ENCODE measurements at places on chromosomes 1 and 21.

DNA sequence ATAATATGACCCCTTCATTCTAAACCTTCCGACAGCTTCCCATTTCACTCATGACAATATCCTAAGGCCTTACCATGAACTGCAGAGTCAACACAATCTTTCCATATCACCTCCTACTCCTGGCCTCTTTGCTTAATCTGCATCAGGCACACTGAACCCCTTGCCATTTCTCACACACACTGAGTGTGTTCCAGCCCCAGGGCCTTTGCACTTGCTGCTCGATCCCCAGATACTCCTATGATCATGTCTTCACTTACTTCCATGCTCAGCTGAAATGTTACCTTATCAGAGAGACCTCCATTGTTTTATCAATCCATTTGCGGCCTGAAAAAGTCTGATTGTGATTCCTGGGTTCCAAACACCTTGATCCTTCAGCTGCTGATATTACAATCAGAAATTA lies 47.0 kb downstream of the ETS2 start:
- no peak for DNase-seq

GRCh38 chr1:15180189-15180588 lies 26.6 kb downstream of the TMEM51 start:
- DNase-seq, result no peak

GRCh38 chr21:29343519-29343918 lies 44.8 kb downstream of the BACH1 start:
- no peak for DNase-seq

DNA sequence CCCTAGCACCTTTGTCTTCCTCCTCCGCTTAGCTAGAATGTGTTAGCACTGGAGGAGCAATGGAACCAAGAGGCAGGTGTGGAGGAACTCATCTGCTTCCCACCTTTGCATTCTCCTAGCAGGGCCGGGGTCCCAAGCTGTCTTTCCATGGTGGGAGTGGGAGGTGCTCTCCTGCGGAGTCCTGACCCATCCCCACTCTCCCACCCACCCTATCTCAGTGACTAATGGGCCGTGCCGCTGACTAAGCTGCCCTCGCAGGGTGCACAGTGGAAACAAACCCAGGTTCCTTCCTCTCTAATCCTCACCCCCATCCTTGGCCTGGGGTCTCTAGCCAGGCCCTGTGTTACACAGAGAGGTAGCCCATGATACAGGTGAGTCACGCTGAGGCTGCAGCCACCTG lies 177.5 kb downstream of the HIVEP3 start:
- peak; percentile 52 for DNase-seq

DNA sequence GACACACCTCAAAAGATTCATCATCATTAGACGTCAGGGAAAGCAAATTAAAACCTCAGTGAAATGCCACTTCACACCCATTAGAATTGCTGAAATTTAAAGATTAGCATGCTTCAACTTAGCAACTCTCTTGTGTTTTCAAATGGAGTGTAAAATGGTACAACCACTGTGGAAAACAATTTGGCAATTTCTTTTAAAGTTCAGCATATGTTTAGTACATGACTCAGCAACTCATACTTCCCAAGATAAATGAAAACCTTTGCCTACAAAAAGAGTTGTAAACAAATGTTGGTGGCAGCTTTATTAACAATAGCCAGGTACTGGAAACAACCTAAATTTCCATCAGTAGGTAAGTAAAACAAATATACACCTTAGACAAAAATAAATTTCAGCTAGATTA lies 42.7 kb downstream of the ST3GAL3 start:
- no peak for DNase-seq

DNA sequence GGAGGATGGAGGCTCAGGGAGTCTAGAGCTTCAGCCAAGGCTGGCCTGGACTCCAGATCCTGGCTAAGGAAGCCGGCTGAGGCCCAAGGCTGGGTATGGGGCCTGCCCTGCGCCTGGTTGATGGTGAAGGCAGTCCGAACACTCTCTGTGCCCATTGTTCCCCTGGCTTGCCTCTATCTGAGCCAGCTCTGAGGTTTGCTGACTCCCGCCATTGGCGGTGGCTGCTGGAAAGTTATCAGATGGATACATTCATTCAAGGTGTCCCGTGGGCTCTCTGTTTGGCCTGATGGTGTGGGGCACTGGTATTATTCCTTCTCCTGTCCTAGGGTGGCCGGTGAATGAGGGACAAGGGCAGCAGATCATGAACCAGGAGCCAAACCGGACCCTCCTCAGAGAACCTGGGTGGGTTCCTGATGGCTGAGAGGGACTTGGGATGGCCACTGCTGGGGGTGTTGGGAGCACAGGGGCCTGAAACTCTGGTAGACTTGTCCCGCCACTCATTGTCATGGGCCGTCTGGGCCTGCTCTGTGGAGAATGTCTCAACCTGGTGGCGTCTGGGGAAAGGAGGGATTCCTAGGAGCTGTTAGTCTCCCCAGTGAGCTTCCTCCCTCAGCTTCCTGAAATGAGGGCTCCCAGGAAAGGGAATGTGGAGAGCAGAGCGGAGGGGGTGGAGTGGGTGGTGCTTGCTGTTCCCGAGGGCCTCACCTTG lies 22.2 kb downstream of the SLC26A9 start:
- no peak for DNase-seq

GRCh38 chr1:162687870-162688269 lies 55.6 kb downstream of the DDR2 start:
- DNase-seq, result no peak

GRCh38 chr1:66300972-66301451 lies 232.9 kb upstream of the SGIP1 start:
- no peak for DNase-seq

DNA sequence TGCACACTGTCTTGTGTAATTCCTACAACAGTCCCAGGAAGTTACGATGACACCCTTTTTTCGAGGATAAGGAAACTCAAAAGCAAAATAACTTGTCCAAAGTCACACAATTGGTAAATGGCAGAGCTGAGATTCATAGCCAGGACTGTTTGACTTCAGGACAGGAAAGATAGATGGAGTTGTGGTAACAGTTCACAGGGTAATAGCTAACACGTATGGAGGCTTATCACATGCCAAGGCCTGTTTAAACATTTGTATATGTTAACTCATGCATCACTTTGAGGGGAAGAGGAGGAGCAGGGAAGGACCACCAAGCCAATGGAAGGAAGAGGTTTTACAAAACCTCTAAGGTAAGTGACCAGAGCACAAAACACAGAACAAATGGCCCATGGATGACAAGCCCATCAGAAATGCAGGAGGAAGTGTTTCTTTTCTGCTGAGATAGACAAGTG lies 2.8 kb downstream of the DHCR24 start:
- DNase-seq, result no peak

GRCh38 chr1:54161495-54162168 lies 8.8 kb upstream of the CDCP2 start:
- DNase-seq, result no peak

- DNase-seq, result peak; percentile 9
Measured at GRCh38 chr21:33078907-33079582, 9.1 kb downstream of the OLIG1 start.

- no peak for DNase-seq
Measured at GRCh38 chr1:2866422-2867086, 65.1 kb upstream of the TTC34 start.

DNA sequence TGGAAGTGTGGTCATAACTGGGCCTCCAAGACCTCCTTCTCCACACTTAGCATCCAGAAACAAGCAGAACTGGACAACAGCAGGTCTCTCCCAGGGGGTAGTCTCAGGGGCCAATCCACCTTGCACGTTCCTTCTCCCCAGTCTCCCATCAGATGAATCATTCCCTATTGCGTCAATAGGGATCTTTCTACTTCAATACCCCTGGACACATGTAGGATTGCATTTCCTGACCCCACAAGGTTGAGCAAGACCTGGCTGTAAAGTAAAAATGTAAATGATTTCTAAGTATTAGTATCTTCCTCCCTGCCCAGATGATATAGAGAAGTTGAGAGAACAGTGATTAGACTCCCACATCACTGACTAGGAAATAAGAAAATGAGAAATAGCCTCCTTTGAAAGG lies 224.5 kb upstream of the CSF3R start:
- no peak for DNase-seq

- no peak for DNase-seq
Measured at GRCh38 chr1:63487336-63488065, 35.5 kb downstream of the ITGB3BP start.

- no peak for DNase-seq
Measured at GRCh38 chr1:207020065-207020708, 12.4 kb downstream of the C1orf116 start.

DNA sequence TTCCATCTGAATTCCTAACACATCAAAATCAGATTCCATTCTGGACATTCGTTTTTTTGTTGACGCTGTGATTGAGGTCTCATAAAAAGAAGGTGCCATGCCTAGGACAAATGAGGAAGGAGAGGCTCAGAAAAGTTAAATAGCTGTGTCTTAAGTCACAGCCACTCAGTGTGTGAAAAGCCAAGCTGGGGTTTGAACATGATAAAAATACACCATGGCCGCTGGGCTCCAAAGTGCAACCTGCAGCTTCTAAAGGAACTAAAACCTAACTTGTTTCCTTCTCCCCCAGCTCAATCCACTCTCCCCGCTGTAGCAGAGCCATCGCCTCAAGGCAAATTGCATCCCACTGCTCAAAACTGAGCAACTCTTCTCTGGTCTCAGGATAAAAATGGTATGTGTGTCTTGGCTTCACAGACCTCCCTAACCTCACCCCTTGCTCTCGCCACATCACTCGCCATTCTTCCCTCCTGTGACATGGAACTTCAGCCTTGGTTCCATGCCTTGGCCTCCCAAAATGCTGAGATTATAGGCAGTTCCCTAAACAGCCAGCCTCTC lies 22.1 kb upstream of the FAM20B start:
- no peak for DNase-seq

GRCh38 chr1:155466996-155467395 lies 95.6 kb downstream of the ASH1L start:
- no peak for DNase-seq

GRCh38 chr1:85358702-85359438 lies 82.4 kb upstream of the BCL10 start:
- no peak for DNase-seq

GRCh38 chr1:238642231-238642630 lies 744.1 kb upstream of the CHRM3 start:
- no peak for DNase-seq

All from activated T-cell treated with anti-CD3 and anti-CD28 coated beads for 4 hours (primary cell).